ENCODE measurements at places on chromosomes 2 and 18. TPM values are rescaled to one million over a fixed set of nuclear protein-coding genes. Genes with fewer than 3 reads are reported as not detected.
A peak's percentile ranks its signal among the peaks of the same experiment; 100 is the strongest.

DNA sequence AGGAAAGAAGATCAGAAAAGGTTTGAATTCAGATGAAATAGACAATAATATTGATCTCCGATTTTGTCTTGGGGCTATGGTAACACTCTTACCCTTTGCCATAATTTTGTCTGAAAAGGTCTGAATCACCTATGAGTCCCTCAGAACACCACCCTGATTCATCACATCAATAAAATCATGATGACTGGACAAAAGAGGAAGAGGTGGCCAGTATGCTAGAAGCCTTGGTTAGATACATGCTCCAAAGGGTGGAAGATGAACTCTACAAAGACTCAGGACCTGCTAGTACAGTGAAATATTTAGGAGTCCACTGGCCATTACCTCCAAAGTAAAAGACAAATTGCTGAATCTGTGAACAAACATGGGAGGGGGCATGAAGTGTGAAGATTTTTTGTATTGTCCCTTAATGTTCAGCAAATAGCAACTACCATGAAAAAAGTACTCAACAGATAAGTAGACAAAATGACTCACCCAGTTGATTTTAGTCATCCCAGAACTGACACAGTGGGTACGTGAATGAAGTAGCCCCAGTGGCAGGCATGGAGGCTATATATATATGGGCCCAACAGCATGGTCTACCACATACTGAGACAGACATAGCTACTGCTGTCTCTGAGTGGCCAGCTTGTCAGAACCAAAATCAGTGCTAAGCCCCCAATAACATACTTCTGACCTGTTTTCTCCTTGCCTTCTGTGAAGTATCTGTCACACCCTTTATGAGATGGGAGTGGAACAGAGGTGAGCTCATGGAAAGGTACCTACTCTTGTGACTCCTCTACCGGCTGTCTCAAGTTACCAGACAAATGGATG, 36.5 kb upstream of the GLS start:
- peaks cover 17% of the 10 kb centered on the region for H3K4me1 ChIP-seq
- H3K36me3 ChIP-seq: no peaks in the 10 kb centered on the region
- no peak overlapping the region for H3K4me3 ChIP-seq
- H3K27me3 ChIP-seq: no peaks in the 10 kb centered on the region
- H3K27ac ChIP-seq: no peak overlapping the region
- no peak for DNase-seq

Gene AMMECR1L
- 20.6 TPM for total RNA-seq

Gene DLGAP1
- total RNA-seq: 2.0 TPM

Gene OTX1
- total RNA-seq: not detected

Gene KIAA2012
- 0.11 TPM for total RNA-seq

- peak; percentile 92 for DNase-seq
- H3K27me3 ChIP-seq: no peaks in the 10 kb centered on the region
- H3K27ac ChIP-seq: peak within 1 kb of the TSS; percentile 90
- no peaks in the 10 kb centered on the region for H3K36me3 ChIP-seq
- no peaks in the 10 kb centered on the region for H3K4me1 ChIP-seq
- peak within 1 kb of the TSS; percentile 98 for H3K4me3 ChIP-seq
Observed at GRCh38 chr2:84905181-84906107, at the start of gene TMSB10. TMSB10 (plus strand) TSS chr2:84905656.

DNA sequence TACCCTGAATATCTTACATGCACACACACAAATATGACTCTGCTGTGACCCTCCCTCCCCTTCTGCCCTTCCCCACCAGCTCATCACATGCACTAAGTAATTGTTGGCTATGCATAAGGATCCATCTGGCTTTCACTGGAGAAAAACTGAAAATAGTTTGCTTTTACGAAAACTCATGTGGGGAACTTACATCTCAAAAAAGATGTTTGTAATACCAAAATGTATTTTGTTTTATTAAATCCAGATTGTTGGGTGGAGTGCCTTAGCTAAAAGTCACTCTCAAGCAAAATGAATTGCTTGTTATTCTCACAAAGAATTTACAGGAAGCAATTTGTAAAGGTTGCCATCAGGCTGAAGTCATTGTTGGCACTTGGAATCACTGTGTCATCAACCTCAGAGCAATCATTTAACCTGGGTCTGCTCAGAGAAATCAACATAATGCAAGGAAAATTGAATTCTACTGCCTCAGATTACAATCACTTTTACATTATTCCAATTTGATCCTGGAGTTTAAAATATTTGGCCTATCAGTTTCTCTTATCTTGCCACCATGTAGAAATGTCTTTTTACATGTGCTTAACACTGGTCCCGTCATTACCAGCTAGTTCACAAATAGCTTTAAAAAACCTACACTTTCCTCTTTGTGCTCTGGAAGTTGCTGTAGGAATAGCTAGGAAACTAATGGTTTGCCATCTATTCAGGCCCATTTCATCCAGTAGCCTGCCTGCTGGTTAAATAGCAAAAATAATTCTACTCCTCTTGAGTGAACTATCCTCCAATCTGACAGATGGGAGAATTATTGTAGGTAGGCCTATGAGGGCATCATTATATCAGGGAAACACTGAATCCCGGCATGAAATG, 90.3 kb upstream of the TMEM17 start:
- no peaks in the 10 kb centered on the region for H3K36me3 ChIP-seq
- H3K4me3 ChIP-seq: no peak overlapping the region
- H3K27ac ChIP-seq: no peak overlapping the region

Gene GNLY
- total RNA-seq: not detected

DNA sequence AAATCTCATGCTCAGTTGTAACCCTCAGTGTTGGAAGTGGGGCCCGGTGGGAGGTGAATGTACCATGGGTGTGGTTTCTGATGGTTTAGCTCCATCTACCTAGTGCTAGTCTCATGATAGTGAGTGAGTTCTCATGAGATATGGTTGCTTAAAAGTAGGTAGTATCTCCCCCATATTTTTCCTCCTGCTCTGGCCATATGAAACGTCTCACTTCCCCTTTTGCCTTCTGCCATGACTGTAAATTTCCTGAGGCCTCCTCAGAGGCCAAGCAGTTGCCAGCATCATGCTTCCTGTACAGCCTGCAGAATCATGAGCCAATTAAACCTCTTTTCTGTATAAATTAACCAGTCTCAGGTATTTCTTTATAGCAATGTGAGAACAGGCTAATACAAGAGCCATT, 62.8 kb upstream of the RNF152 start:
- no peak overlapping the region for H3K27ac ChIP-seq
- no peaks in the 10 kb centered on the region for H3K27me3 ChIP-seq
- no peak overlapping the region for H3K4me3 ChIP-seq
- peaks cover 5% of the 10 kb centered on the region for H3K4me1 ChIP-seq
- H3K36me3 ChIP-seq: no peaks in the 10 kb centered on the region

Gene PTGR3
- 10.1 TPM for total RNA-seq

Gene LRATD1
- total RNA-seq: 5.7 TPM

DNA sequence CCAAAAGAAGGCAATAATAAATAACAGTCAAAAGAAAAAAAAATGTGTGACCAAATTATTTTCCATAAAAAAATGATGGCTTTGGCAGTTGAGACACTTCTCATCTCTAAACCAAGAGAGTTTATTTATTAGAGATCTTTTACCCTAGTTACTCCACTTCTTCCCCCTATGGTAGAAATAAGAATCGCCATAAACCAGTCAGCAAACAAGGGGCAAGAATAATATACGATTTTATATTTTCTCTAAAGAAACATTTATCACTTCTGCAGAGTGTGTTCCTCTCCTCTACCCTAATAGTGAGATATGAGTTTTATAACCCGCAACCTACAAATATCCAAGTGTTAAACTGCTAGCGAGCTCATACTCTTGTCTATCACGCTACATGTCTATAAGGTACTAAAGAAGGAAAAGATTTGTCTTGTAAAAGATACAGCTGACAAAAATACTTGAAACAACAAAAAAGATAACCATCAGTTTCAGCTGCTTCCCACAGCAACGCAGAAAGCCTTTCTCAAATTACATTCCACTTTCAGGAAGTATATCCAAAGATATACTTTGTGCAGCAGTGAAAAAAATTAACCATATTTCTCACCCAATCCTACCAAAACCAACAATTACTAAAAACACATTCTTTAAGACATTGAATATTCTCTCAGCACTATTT, 2.3 kb downstream of the RNF103 start:
- no peak overlapping the region for H3K27ac ChIP-seq
- no peak for DNase-seq

Gene SIX3
- total RNA-seq: not detected

Gene MBP
- total RNA-seq: 8.1 TPM

DNA sequence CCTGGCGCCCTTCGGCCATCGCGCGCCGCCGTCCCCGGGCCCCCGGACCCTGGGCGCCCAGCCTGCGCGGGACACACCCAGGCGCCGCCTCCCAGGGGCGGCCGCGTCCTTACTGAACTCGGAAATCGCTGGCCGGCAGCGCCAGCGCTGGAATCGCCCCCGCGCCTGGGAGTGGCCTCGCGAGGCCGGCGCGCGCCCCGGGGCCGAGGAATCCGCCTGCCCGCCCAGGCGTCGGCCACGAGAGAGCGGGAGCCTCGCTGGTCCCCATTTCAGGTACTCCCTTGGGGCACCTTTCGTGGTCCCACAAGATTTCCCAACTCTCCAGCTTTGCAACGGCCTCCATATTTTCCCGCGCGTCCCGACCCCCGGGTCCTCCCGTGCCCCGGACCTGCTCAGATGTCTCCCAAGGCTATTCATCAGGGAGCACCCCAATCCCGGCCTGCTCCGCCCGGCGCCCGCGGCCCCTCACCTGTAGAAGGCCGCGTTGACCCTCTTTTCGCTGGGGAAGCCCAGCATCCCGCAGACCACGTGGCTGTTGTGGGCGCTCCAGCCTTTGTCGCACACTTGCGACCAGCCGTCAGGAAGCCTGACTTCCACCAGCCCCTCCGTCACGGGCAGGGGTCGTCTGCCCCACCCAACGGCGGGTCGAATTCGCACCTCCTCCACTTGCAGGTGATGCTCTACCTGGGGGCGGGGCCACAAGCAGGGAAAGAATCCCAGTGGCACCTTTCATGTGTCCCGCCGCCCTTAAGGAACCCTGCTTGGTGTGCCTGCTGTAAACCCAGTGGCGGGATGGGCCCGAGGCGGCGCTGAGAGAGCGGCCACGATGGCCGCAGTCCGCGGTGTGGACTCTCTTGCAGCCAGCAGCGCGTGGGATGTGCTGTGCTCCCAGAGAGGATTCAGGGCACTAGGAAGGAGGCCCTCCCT, 4.6 kb downstream of the LOXL3 start:
- H3K27ac ChIP-seq: peak overlapping the region; percentile 59

DNA sequence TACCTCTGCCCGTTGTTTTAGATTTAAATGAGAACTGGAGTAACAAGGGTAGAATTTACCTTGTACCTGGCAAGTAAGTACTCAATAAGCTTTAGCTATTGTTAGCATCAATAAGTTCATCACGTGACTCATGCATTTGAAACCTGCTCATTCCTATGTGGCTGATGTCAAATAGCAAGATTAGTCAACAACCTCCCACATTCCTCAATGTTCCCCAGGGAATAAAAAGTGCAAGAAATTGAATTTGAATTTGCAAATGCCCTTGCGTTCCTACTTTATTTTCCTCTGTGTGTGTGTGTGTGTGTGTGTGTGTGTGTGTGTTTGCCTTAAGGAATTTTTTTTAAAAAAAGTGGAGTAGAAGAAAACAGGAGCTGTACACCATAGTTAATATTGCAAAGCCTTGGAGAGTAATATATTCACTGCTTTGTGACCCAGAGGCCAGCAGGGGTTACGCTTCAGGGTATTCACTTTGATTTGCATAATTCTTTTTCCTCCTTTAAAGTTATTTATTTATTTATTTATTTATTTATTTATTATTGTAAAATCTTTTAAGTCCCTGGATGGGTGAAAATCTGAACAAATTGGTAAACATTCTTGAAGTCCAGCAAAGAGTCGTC, 43.9 kb upstream of the DNAH7 start:
- no peaks in the 10 kb centered on the region for H3K36me3 ChIP-seq
- no peak for DNase-seq
- peak overlapping the region; percentile 71 for H3K27ac ChIP-seq

- H3K4me1 ChIP-seq: no peaks in the 10 kb centered on the region
- no peaks in the 10 kb centered on the region for H3K36me3 ChIP-seq
- no peak overlapping the region for H3K27ac ChIP-seq
- no peak overlapping the region for H3K4me3 ChIP-seq
- H3K27me3 ChIP-seq: no peaks in the 10 kb centered on the region
Observed at GRCh38 chr18:37476182-37476581, 89.4 kb downstream of the CELF4 start.

DNA sequence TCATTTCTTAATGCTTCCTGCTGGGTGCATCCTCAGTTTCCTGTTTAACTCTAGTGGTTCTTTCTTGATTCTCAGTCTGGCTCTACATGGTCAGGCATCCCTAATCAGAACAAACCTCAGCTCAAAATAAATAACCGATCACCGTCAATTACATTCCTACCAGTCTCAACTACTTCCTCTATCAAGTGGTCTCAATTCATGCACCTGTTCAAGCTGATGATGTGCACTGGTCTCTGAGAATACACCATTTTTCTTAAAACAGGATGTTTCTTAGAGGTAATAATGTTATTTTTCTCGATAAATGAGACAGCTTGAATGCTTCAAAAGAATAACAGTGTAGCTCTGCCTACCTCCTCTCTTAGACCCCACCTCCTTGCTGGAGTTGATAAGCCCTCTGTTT, 420.9 kb downstream of the SOCS6 start:
- H3K4me3 ChIP-seq: no peak overlapping the region
- no peaks in the 10 kb centered on the region for H3K27me3 ChIP-seq
- H3K4me1 ChIP-seq: no peaks in the 10 kb centered on the region
- no peak for DNase-seq

Gene VWA3B
- not detected for total RNA-seq

- H3K27ac ChIP-seq: no peak overlapping the region
- no peaks in the 10 kb centered on the region for H3K27me3 ChIP-seq
- no peaks in the 10 kb centered on the region for H3K4me1 ChIP-seq
Observed at GRCh38 chr2:234670806-234671205, 173.9 kb upstream of the ARL4C start.

GRCh38 chr18:25686960-25687500, 335.1 kb upstream of the ZNF521 start:
- no peak for DNase-seq
- no peak overlapping the region for H3K4me3 ChIP-seq
- H3K27me3 ChIP-seq: no peaks in the 10 kb centered on the region
- no peak overlapping the region for H3K27ac ChIP-seq

GRCh38 chr2:176746411-176746810, 466.2 kb upstream of the HNRNPA3 start:
- H3K36me3 ChIP-seq: no peaks in the 10 kb centered on the region
- no peak overlapping the region for H3K27ac ChIP-seq
- H3K4me3 ChIP-seq: no peak overlapping the region
- H3K27me3 ChIP-seq: no peaks in the 10 kb centered on the region

GRCh38 chr18:9087144-9087543, 15.4 kb upstream of the NDUFV2 start:
- no peaks in the 10 kb centered on the region for H3K36me3 ChIP-seq
- no peaks in the 10 kb centered on the region for H3K4me1 ChIP-seq
- H3K27ac ChIP-seq: no peak overlapping the region
- no peak overlapping the region for H3K4me3 ChIP-seq
- no peak for DNase-seq
- H3K27me3 ChIP-seq: no peaks in the 10 kb centered on the region

DNA sequence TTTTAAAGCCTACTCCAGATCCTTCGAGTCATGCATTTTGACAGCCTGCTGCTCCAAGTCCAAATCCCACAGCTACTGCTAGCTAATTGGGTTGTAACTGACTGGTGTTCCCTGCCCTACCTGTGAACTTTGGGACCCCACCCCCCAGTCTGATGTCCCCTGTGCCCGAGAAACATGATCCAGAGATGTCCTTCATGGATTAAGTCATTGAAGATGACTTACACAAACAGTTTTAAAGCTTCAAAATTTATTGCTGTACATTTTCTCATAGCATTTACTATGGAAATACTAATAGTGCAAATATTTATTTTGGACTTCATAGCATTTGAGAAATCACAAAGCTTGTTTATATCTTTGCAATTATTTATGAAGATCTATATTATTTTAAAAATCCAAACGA, 73.1 kb downstream of the MBD2 start:
- peaks cover 3% of the 10 kb centered on the region for H3K36me3 ChIP-seq
- DNase-seq: no peak
- H3K27ac ChIP-seq: no peak overlapping the region
- no peaks in the 10 kb centered on the region for H3K27me3 ChIP-seq

Gene AKAIN1
- total RNA-seq: not detected

All from ascending aorta (tissue), 2 donors.